Lung (tissue), 17 donors: ENCODE measurements at places on chromosomes 11 and 22.

DNA sequence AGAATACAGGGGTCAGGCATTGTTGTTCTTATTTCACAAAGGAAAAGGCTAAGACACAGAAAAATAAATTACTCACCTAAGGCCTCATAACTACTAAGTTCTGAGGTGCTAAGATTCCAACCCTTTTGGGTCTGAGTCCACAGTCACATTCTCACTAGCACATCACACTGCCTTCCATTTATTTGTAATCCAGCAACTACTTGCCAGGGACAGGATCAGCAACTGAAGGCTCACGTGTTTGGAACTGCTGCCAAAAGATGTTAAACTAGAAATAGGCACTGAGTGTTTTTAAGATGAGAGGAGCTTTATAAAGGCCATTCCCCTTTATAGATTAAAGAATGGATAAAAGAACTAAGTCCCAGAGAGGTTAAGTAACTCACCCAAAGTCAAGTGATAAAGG lies 58.0 kb downstream of the CADM1 start:
- DNase-seq, result no peak

- DNase-seq, result peak; percentile 75
Measured at GRCh38 chr11:14386895-14387480, 28.0 kb upstream of the RRAS2 start.

DNA sequence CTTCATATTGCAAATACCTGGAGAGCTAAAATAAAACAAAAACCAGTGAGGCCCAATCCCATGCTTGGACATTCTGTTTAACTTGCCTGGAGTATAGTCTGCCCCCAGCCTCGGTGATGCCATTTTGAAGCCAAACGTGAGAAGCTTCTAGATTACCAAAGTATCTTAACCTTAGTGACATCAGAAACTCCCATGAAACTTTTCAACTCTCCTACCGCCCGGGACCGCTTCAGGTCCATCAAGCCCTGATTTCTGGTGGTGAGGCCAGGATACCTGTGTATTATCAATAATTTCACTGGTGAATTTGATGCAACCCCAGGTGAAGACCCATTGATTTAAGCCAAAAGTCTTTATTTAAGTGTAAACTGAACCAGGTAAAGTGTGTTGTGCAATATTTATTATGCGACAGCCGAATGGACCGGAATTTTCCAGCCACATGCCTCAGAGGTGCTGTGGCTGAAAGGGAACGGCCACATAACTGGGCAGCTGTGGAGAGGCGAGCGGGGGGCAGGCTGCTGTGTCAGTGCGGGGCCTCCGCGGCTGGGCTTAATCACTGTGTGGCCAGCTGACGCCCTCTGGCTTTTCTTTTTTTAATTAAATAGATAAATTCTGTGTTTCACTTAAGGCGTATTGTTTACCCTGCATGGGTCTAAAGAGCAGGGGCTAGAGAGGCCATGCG lies 385.5 kb upstream of the B3GAT1 start:
- DNase-seq, result no peak

GRCh38 chr22:27771637-27772036 lies 29.9 kb downstream of the MN1 start:
- DNase-seq, result no peak

DNA sequence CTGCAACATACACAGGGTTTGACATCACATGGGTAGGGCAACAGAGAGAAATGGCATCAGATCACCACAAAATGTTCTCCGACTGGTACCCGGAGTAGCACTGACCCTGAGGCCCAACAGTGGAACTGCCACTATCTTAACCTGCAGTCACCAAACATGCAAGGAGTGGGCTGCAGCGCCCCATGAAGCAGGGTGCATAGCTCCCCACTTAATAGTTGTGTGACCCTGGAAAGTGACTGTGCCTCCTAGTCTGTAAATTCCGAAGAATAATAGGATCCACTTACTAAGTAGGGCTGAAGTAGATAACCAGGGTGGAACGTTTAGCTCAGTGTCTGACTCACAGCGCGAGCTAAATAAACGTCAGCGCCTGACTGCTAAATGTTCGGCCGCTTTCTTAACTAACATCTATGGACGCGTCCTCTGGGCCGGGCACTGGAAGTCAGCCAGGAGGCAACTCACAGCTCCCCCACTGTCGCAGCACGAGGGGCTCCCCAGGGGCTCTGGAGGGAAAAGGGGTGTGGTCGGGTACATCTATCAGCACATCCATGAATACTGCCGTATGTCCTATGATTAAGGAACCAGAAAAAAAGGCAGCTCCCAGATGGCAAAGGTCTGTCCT lies 777 bp downstream of the LTO1 start:
- DNase-seq, result no peak

GRCh38 chr11:5178046-5178837 lies 22.2 kb downstream of the OR51V1 start:
- no peak for DNase-seq

GRCh38 chr11:120547316-120547715 lies 35.8 kb downstream of the GRIK4 start:
- DNase-seq, result peak; percentile 86

DNA sequence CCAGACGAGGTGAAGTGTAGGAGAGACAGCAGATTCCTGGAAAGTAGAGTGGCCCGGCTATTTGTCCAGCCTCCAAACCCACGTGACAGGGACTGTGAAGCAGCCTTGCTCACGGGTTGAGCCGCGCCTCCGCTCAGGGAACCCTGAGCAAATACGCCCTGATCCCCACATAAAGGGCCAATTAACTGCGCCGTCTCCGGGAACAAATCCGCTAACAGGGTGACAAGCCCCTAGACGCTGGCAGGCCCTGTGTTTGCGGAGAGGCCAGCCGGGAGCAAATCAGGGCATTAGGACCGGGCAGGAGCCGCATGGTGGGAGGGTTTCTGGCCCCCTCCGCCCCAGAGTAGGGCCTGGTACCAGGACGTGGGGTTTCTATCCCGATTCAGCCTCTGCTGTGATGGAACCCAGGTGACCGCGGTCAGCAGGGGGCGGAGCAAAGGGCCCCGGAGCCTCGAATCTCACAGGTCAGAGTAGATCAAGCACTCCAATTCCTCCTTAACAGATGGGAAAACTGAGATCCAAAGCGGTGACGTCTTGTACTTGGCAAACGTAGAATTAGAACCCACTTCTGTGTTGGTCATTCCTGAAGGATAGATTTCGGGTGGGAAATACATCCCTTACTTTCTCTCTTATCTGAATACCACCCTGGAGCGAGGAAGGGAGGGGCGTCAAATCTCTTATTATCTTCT lies 2.0 kb upstream of the ROBO3 start:
- peak; percentile 58 for DNase-seq

- DNase-seq, result no peak
Measured at GRCh38 chr11:85407648-85408047, 219.5 kb downstream of the DLG2 start.

GRCh38 chr11:19779740-19780139 lies 67.1 kb downstream of the NAV2 start:
- DNase-seq, result no peak

GRCh38 chr11:32792111-32792947 lies 2.1 kb downstream of the CCDC73 start:
- DNase-seq, result no peak

GRCh38 chr22:36431977-36432376 lies 44.2 kb upstream of the MYH9 start:
- DNase-seq, result no peak

DNA sequence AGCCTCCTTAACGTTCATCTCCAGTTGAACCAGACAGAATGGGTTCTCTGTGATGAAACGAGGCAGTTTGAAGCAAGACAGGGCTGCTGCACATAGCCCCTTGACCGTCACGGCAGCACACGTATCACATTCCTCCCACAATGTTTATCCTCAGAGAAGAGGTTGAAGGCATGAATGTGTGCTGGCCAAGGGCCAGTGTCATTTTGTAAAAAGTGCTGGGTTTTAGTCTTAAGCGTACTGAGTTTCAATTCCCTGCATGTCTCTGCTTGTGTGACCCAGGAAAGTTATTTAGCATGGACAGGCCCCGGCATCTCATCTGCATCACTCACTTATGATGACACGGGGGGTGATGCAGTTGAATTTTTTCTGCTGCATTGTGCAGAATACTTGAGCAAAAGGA lies 31.6 kb downstream of the TTC12 start:
- DNase-seq, result peak; percentile 27

GRCh38 chr11:74749127-74749964 lies 697 bp downstream of the RNF169 start:
- peak; percentile 60 for DNase-seq

GRCh38 chr22:49678842-49679170 lies 148.9 kb downstream of the BRD1 start:
- DNase-seq, result no peak

DNA sequence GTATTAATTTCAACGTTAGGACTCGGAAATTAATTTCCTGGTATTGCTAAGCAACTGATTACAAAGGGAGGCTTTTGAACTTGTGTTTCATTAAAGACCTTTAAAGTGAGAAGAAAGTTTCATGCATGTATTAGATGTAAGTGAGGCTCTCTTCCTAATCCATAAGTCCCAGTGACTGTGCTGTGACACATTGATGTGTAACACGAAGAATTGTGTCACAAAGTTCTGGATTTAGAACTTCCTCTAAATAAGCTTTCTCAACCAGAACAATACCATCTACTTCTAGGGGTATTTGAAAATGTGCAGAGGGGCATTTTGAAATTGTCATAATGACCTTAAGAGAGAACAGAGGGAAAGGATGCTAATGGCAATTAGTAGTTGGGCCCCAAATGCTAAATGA lies 14.4 kb downstream of the DCUN1D5 start:
- DNase-seq, result no peak

GRCh38 chr22:44995105-44995514 lies 14.7 kb downstream of the PHF21B start:
- peak; percentile 6 for DNase-seq

DNA sequence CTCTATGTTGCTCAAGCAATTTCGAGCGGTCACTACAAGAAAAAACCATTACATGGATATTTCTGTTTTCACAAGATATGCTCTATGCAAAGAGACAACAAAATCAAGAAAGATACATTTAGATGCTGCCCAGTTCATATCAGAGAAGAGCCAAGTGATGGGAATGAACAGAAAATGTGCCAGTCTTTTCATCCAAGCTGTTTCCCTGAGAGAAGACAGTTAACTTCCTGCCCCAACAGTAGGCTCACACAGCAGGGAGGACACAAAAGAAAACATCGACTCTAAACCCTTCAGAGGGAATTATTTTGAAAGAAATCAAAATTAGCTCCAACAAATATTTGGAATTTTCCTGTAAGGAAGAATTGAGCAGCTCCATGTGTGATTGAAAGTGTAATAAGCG lies 11.6 kb downstream of the JAML start:
- DNase-seq, result no peak

DNA sequence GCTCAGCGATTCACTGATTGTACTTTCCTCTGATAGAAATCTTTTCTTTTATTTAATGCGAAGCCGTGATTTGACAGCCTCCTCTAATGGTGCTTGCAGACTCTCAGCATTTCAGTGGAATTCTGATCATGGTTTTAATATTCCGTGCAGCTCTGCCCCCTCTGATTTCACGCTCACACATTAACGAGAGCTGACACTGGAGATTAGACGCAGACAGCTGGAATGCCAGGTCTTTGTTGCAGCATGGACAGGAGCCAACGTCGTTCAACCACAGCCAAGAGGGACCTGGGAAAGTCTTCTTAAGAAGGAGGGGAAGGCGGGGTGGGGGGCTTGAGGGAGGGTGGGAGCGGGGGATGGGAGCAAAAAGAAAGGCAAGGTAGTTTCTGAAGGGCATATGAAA lies 186.4 kb downstream of the BLID start:
- peak; percentile 71 for DNase-seq

DNA sequence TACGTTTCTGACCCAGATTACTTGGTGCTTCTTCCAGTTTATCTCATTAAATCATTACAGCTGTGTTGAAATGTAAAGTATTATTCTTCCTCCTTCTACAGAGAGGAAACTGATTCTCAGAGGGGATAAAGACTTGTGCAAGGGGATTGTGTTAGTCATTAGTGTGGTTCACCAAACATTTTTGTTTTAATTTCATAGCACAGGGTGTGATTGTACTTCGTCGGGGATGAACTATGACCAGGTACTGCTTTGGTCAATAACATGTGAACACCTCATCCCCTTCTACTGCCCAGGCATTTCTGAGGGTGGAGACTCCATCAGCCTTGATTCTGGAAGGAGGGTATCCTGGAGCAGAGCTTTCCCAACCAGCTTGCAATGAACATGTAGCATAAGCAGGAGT lies 120.2 kb upstream of the ALX4 start:
- DNase-seq, result no peak

- DNase-seq, result peak; percentile 66
Measured at GRCh38 chr11:44978961-44979331, 28.3 kb upstream of the TP53I11 start.

DNA sequence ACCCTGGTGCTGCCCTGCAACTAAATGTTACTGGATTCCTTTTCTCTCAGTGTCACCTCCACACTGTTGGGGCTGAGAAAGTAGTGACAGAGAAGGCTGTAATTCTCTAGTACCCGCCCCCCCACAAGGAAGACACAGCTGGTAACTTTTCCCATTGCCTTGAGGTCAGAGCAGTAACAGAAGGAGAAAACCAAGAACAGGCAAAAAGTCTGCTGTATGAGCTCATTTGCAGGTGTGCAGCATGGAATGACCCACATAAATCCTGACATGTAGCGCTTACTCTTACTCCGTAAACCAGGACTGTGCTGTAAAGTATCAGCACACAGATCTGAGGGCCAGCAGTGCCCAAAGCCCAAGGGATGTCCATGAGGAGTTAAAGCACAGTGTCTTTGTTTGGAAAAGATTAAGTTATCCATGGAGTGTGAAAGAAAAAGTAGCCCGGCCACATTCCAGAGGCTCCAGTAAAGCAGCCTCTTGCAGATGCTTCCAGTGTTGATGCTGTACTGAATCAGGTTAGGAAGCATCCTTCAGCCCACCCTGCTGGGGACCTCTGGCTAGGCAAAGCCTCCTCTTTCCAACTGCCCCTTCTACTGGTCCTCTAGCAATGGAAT lies 120.7 kb downstream of the PLEKHA7 start:
- DNase-seq, result no peak

DNA sequence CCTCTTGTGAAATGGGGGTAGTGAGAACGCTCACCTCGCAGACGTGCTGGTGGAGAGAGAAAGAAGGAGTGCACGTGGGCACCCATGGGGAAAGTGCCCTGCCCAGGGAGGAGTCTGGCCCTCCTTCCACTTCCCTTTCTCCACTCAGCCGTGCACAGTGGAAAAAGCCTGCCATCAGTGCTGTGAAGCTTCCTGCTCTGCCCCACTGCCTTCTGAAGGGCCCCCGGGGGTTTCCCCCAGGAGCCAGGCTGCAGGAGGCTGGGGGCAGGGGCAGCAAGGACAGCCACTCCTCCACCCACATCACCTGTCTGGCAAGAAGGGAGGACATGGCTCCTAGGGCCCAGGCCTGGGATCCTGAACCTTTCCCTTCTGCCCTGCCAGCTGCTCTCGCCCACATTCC lies 7.6 kb downstream of the TP53I11 start:
- no peak for DNase-seq

DNA sequence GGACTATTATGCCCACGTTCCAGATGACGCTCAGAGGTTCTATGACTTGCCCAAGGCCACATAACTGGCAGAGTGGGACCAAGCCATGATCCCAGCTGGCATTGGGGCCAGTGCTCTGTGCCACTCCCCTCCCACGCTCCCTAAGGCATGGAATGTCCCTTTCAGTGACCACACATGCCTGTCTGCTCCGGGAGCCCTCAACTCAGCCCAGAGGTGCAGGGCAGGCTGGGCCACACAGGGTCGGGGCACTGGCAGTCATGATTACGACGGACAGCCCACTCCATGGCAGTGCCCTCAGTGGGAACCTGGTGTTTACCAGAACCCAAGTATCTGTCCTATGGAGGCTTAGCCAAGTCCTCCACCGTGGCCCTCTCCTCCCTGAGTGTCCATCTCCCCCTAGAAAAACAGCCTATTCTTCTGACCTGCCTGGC lies 10.0 kb downstream of the RHBDD3 start:
- no peak for DNase-seq

GRCh38 chr11:71255800-71256479 lies 3.6 kb upstream of the SHANK2 start:
- DNase-seq, result peak; percentile 39
